A549 (cell line): ENCODE measurements at places on chromosomes 1 and 21.

DNA sequence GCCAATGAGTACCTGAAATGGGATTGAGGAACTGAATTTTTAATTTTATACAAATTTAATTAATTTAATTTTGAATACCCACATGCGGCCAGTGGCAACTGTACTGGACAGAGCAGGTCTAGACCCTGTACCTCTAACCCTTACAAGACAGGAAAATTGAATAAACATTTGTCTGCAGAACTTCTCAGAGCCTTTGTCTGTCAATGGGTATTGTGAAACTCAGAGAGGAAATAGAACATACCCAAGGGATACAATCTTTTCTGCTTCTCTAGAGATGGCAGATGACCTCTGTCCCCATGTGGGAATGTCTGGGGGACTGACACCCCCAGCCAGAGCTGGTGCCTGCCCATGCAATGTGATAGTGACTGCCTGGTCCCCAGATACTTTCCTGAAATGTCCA, 220.6 kb downstream of the TM2D1 start:
- no peak for DNase-seq

DNA sequence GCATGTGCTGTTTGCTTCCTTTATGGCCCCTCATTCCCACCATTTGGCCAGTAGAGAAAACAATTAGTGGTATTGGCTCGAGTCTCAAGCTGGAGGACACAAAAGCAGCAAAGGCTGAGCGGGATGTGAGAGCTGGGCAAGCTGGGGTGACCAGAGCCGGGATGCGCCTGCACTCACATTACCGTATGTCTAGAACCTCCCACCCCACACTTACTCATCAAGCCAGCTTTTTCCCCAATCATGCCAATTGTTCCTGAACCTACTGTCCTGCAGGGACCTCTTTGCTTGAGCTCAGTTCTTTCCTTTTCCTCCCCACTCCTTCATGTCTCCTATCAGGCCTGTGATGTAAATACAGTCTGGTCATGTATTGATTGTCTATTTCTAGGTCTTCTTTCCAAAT, 45.9 kb downstream of the KIRREL1 start:
- no peak for DNase-seq

- DNase-seq = no peak
These were observed 1545.1 kb downstream of the AMY1C start for GRCh38 chr1:105294838-105295237.

GRCh38 chr21:29817450-29817849, 122.3 kb downstream of the GRIK1 start:
- no peak for DNase-seq
